CD4-positive, alpha-beta T cell treated with Interleukin-10 for 1 hour (primary cell): ENCODE measurements at places on chromosomes 4 and X.

GRCh38 chrX:16210061-16210460 is 42.8 kb downstream of the MAGEB17 start:
- no peak for DNase-seq

- no peak for DNase-seq
Observed at GRCh38 chrX:38890963-38891362, 89.7 kb downstream of the MID1IP1 start.

GRCh38 chrX:149467461-149467860 is 37.6 kb downstream of the IDS start:
- no peak for DNase-seq

- no peak for DNase-seq
Observed at GRCh38 chr4:93066749-93067148, 761.8 kb upstream of the ATOH1 start.

- no peak for DNase-seq
Observed at GRCh38 chr4:38954727-38955126, 77.5 kb downstream of the TMEM156 start.
